ENCODE measurements at places on chromosomes 6 and 20.

DNA sequence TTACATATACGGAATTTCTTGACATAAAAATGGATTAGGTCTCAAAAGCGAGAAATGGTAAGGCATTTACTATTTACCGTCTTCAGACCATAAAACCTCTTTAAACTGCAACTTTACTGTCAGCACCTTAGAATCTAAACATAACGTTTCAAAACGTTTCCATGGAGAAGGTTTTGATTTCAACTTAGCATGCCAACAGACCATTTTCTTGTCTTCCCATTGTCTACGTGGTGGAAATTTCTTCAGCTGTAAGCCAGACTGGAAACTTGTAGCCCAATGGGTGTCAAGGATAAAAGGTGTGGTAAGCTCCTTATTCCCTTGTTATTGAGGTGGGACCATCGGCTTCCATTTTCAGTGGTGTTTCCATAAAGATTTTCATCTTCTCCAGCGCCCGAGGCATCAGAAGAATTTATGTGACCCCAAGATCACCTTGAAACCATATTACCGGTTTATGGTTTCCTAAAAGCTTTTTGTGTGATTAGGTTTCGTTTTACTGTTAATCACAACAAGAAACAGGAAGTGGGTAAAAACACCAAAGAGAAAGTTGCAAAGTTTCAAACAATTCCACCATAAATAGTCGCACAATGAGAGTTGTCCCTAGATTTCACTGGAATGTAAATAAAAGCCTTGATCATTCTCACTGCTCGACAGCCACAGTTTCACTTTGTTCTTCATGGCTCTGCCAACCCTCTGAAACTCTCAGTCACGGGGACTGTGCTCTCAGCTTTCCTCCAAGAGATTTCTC lies 63.0 kb upstream of the CD2AP start:
- DNase-seq = no peak

DNA sequence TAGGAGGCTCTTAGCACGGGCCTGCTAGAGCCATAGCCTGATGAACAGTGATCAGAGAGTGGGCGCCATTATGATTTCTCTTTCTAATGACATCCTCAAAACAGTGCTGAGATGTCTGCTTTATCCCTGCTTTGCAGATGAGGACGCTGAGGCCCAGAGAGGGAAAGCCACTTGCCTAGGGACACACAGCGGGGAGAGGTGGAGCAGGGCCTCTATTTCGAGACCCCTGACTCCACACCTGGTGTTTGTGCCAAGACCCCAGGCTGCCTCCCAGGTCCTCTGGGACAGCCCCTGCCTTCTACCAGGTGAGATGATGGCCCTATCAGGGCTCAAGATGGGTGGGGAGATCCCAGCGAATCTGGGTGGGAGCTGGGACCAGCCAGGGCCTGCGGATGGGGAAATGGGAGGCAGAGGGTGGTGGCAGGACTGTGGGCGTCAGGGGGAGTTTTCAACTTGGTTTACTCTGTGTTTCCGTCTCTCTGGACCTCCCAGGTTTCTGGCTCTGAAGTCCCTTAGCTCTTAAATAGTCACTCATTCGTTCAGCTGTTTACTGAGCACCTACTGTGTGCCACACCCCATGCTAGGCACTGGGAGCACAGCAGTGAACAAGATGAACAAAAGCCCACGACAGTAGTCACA lies 36.7 kb downstream of the SRC start:
- DNase-seq = no peak

- DNase-seq = no peak
These were observed 6.0 kb upstream of the SMIM28 start for GRCh38 chr6:138371720-138372119.

DNA sequence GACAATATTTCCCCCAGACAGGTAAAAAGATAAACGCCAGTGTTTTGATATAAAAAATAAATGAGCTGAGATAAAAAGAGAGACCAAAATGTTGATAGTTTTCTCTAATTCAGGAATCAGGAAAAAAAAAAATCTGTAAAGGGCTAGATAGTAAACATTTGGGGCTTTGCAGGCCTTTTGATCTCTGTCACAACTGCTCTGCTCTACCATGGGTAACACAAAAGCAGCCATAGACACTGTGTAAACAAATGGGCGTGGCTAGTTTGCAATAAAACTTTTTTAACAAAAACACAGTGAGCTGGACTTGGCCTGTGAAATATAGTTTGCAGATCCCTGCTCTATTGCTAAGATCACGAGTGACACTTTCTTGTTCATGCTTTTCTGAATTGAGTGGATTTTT lies 219.1 kb upstream of the STXBP5 start:
- no peak for DNase-seq

GRCh38 chr20:25252686-25253421 lies 5.0 kb downstream of the PYGB start:
- DNase-seq = no peak
